ENCODE measurements at places on chromosomes 6 and 20.

- no peak for DNase-seq
Observed at GRCh38 chr6:92459606-92460005, 959.8 kb downstream of the EPHA7 start.

- no peak for DNase-seq
Observed at GRCh38 chr20:43365691-43366090, 92.0 kb upstream of the SRSF6 start.

DNA sequence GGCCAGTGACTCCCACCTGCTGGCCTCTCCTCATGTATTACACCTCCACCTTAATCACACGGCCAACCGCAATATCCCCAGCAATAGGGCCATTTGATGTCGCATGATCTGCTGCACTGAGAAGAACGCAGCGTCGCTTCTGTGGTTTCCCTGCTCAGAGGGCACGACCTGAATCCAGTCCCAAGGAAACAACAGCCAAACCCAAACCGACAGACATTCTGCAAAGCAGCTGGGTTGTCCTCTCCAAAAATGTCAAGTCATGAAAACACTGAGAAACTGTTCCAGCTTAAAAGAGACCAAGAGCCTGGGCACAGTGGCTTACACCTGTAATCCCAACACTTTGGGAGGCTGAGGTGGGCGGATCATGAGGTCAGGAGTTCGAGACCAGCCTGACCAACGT, 7.5 kb upstream of the BPI start:
- no peak for DNase-seq

- DNase-seq: no peak
Observed at GRCh38 chr20:22430154-22430745, 154.1 kb downstream of the FOXA2 start.

GRCh38 chr6:92779746-92780145, 639.6 kb downstream of the EPHA7 start:
- no peak for DNase-seq

- no peak for DNase-seq
Observed at GRCh38 chr20:32482442-32483261, 102.5 kb downstream of the NOL4L start.

- DNase-seq: no peak
Observed at GRCh38 chr6:108921547-108922361, 73.5 kb downstream of the ARMC2 start.

GRCh38 chr20:58213121-58213520, 15.3 kb downstream of the ANKRD60 start:
- DNase-seq: no peak

GRCh38 chr6:150322466-150322871, 46.3 kb upstream of the IYD start:
- no peak for DNase-seq

DNA sequence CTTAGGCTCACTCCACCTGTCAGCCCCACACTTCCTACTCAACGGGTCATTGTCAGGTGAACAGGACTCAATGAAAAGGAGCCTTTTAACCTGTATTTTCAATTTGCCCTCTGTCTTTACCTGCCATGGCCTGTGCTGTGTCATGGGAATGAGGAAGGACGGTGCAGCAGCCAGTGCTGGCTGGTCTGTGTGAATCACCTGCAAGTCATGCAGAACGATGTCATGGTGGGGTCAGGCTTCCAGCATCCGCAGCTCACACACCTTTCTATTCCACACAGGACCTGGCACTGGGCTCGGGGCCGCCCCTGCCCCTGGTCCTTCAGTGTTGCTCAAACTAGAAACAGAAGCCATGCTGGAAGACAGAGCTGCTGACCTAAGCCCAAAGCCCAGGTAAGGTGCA, 188.7 kb upstream of the GMDS start:
- DNase-seq: no peak

- peak; percentile 16 for DNase-seq
Observed at GRCh38 chr6:137076277-137077068, 31.7 kb upstream of the IL20RA start.

DNA sequence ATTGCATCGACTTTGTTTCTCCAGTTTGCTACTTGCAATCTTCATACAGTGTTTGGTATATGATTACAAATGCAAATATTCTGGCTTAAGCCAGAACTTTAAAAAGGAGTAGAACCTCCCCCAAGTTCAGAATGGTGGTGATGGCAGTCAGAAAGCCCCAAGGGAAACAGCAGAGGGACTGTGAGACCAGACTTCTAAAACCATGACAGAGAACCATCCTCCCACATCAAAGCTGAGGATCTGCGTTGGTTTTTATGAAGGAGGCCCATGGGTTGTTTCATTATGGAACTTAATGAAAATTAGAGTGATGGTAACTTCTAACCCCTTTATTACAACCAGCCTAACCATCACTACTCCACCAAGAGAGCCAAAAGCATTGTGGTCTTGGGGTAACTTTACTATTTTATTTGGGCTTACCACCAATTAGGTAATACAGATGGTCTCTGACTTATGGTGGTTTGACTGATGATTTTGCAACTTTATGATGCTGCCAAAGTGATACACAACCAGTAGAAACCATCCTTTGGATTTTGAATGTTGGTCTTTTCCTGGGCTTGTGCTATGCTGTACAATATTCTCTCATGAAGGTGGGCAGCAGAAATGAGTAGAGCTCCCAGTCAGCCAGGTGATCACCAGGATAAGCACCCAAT, 10.9 kb upstream of the MRS2 start:
- no peak for DNase-seq

DNA sequence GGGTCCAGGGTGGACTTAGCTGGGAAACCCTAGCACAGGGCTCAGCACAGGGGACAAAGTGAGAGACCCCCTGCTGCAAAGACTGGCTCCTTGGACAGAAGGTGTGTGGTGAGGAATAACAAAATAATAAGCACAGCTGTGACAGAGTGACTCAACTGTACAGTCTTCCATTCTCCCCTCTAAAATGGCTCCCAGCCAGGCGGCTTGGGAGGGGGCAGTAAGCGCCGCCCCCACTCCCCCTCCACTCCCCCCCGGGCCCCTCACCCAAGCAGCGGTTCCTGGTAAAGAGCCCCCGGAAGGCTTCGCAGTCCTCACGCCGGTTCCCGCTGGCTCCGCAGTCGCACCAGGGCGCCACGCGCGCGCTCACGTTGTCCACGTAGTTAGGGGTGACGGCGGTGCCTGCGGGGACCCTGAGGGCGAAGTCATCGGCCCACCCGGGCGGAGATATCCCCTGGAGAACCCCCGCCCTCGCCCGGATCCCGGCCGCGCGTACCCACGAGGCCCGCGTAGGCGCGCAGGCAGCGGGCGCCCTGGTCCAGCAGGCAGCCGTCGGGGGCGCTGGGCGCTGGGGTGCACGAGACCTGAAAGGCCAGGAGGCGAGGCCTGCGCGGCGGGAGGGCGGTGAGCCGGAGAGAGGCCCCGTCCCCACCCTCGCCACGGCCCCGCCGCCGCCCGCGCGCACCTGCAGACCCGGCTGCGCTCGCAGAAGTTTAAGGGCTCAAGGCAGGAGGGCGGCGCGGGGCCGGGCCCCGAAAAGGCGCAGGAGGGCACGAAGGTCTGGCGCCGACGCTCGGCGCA, 2.7 kb downstream of the GFRA4 start:
- no peak for DNase-seq

- DNase-seq: no peak
Observed at GRCh38 chr20:44770484-44771171, 25.0 kb downstream of the KCNK15 start.
